Liver (tissue), 10 donors: ENCODE measurements at places on chromosomes 2 and 18. TPM values are rescaled to one million over a fixed set of nuclear protein-coding genes. Genes with fewer than 3 reads are reported as not detected.

GRCh38 chr2:134782107-134782506, 56.3 kb upstream of the ACMSD start:
- DNase-seq: no peak

GRCh38 chr2:241945311-241945710, 75.8 kb downstream of the RTP5 start:
- no peak for DNase-seq

- DNase-seq: no peak
Measured at GRCh38 chr2:220090050-220090449, 462.6 kb downstream of the SLC4A3 start.

- no peak for DNase-seq
Measured at GRCh38 chr2:182890773-182891378, 24.4 kb upstream of the FRZB start.

GRCh38 chr2:72780477-72780876, 45.4 kb downstream of the EXOC6B start:
- no peak for DNase-seq

The ANKRD30BL gene
- total RNA-seq: 0.08 TPM

- no peak for DNase-seq
Measured at GRCh38 chr2:98565286-98565860, 42.9 kb downstream of the COA5 start.
